ENCODE measurements at places on chromosomes 3 and 15.

GRCh38 chr15:80558631-80559319 is 136.3 kb upstream of the ABHD17C start:
- no peak for DNase-seq

DNA sequence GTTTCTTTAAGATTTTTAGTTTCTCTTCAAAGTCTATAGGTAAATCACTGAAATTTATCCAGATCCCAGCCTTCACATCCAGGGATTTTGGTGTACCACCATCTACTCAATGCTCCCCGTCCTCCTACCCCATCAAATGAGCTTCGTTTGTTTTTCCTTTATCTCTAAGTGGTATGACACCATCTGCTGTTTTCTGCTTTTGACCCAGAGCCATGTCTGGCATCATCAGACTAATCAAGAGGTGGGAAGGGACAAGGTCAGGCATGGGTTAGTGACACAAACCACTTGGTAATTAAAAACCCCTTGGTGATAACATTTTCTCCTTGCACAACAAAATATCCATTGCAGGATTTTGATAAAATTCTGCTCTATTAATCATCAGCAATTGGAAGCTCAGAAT is 92.7 kb upstream of the GOLGA8J start:
- no peak for DNase-seq

DNA sequence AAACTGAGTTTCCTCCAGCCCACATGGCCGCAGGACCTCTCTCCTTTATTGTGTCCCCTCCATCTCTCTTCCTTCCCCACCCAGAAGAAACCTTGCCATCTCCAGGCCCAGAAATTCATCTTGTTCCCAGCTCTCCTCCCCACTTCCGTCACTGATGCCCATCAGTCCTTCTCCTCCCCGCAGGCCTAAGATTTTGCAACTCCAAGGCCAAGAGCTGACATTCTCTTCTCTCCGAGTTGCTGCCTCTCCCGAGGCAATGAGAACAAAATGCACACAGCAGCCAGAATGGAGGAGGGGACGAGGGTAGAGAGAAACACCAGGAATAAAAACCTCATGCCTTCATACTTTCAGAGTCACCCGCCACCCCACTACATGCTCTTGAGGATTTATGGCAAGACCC is 526.5 kb upstream of the PROK2 start:
- DNase-seq, result no peak

- DNase-seq, result no peak
Measured at GRCh38 chr15:83282776-83283137, 1.7 kb downstream of the BNC1 start.

- no peak for DNase-seq
Measured at GRCh38 chr3:146024260-146024659, 136.7 kb downstream of the PLOD2 start.

- no peak for DNase-seq
Measured at GRCh38 chr15:95868970-95869369, 461.5 kb upstream of the NR2F2 start.

GRCh38 chr15:70526221-70526973 is 237.0 kb downstream of the UACA start:
- peak; percentile 24 for DNase-seq

GRCh38 chr15:99909592-99910295 is 176.5 kb upstream of the LYSMD4 start:
- no peak for DNase-seq

All from CD4-positive, alpha-beta T cell treated with Interleukin-17A for 1 hour (primary cell).